Naive thymus-derived CD4-positive, alpha-beta T cell (primary cell): ENCODE measurements at places on chromosomes 1 and 21. TPM values are rescaled to one million over a fixed set of nuclear protein-coding genes. Genes with fewer than 3 reads are reported as not detected.

Gene CHI3L2
- 29.1 TPM for total RNA-seq

Gene LAPTM5
- total RNA-seq: 783 TPM

Gene CHRNB2
- not detected for total RNA-seq

Gene RNU1-4
- 2,341 and 2,444 TPM in 2 replicates for total RNA-seq

Gene TRIM67
- not detected for total RNA-seq

Gene LRRN2
- total RNA-seq: not detected

Gene IFNGR2
- total RNA-seq: 30.9 TPM

Gene ZNF695
- not detected for total RNA-seq

Gene RIPPLY3
- not detected for total RNA-seq
